H1 (cell line): ENCODE measurements at places on chromosomes 13 and 19.

DNA sequence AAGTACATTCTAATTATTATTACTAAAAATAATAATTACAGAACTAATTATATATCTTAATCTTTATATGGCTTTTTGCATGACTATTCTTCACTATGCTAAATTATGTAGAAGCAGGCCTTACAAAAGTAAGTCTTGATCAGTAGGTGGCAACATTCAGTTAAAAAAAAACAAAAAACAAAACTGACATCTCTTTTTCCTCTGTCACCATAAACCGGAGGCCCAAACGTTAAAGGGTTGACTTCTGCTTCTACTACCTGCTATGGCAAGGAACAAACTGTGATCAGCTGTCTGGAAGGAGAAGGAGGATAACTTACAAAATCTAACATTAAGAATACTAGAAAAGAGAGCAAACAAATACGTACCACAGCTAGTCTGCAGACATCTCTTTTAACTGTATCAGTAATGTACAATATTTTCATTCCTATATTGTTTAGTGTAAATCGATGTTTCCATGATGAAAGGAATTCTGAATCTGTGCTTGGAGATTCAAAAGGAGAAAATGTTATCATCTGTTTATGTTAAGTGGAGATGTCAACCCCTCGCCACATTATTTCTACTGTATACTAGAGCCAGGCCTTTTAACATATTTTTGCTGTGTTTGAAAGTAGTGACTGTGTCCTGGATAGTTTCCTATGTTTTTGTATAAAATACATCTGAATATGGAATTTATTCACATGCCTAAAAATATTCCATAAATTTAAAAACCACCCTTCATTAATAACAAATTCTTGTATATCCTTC lies 1525.4 kb downstream of the SLITRK1 start:
- DNase-seq = no peak

GRCh38 chr13:54029226-54029625 lies 1000.6 kb downstream of the OLFM4 start:
- DNase-seq = peak; percentile 13

GRCh38 chr19:56223481-56223880 lies 21.4 kb downstream of the ZSCAN5C start:
- no peak for DNase-seq

DNA sequence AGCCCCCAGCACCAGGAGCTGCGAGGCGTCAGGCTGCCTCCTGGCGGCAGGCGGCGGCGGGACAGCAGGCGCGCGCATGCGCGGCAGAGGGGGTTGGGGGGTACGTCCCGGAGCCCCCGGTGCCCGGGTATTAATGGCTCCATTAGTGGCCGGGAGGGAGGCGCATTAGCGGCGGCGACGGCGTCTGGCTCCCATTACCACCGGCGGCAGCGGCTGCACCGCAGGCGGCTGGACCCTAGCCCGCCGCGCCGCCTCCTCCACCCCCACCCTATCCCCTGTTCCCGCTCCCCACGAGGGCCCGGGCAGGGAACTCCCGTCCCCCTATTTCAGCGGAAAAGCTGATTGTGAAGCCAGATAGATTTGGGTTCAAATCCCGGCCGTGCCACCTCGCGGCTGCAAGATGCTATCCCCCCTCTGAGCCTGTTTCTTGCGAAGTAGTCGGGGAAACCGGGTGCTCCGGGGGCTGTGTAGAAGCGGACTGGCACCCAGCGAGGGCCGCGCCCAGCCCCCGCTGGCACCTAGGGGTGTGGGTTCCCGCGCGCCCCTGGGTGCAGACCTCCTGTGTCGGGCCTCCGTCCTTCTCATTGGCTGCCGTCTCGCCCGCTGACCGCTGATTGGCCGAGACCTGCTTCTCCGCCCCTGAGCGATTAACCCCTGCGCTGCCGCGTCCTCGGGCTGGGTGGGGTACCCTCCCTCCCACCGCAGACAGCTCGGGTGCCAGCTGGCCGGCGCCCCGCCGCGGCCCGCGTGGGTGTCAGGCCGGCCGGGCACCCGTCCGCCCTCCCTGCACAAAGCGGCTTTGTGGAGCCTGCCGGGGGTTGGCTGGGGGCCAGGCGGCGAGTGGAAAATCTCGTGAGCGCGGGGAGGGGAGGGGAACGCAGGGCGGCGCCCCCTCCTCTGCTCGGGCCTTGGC lies 11.1 kb downstream of the CIC start:
- DNase-seq = peak; percentile 95

- peak; percentile 61 for DNase-seq
Observed at GRCh38 chr19:34171877-34172660, at the start of gene LSM14A. LSM14A (plus strand) TSS chr19:34172504; CDS start chr19:34172643, 139 bp downstream.

- no peak for DNase-seq
Observed at GRCh38 chr13:96797136-96797535, 197.1 kb downstream of the OXGR1 start.

DNA sequence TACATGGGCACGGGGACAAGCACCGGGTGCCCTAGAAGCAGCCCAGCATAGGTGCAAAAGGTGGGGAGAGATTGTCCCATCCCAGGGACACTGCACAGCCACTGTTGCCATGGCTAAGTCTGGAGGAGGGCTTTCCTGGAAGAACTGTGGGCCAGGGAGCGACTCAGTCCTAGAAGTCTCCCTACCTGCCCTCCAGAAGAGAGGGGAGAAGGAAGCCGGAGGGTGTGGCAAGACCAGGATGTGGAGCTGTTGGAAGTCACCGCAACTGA lies 2.3 kb upstream of the FBN3 start:
- no peak for DNase-seq

- DNase-seq = no peak
Observed at GRCh38 chr13:99439850-99440604, 61.2 kb upstream of the TM9SF2 start.

- DNase-seq = peak; percentile 24
Observed at GRCh38 chr19:30407068-30407709, 35.0 kb downstream of the ZNF536 start.

- no peak for DNase-seq
Observed at GRCh38 chr19:3142292-3142670, 6.4 kb downstream of the GNA15 start.

DNA sequence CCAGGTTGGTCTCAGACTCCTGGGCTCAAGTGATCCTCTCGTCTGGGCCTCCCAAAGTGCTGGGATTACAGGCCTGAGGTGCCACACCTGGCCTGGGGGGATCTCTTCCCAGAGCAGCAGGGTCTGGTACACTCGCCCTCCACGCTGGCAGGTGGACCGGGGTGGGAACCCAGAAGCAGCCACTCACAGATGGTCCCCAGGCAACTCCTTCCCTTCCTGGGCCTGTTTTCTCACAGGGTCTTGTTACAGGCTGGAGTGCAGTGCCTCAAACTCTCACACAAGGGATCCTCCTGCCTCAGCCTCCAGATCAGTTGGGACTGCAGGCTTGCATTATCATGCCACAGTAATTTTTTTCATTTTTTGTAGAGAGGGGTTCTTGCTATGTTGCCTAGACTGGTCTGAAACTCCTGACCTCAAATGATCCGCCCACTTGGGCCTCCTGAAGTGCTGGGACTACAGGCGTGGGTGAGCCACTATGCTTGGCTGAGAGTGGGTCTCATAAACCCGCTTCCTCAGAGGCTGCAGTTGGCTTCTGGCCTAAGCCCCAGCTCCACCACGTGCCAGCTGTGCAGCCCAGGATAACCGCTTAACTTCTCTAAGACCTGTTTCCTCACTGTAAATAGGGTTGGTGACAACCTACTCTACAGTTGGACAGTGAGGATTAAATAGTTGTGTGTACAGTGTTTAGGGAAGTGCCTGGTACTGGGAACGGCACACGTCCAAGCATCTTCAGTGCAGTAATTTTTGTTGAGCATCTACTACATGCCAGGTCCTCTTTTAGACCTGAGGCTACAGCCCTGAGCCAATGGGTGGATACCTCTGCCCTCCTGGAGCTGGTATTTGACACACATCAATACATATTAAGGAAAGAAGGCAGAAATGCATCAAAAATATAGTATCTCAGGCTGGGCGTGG lies 871 bp upstream of the CCER2 start:
- DNase-seq = no peak

DNA sequence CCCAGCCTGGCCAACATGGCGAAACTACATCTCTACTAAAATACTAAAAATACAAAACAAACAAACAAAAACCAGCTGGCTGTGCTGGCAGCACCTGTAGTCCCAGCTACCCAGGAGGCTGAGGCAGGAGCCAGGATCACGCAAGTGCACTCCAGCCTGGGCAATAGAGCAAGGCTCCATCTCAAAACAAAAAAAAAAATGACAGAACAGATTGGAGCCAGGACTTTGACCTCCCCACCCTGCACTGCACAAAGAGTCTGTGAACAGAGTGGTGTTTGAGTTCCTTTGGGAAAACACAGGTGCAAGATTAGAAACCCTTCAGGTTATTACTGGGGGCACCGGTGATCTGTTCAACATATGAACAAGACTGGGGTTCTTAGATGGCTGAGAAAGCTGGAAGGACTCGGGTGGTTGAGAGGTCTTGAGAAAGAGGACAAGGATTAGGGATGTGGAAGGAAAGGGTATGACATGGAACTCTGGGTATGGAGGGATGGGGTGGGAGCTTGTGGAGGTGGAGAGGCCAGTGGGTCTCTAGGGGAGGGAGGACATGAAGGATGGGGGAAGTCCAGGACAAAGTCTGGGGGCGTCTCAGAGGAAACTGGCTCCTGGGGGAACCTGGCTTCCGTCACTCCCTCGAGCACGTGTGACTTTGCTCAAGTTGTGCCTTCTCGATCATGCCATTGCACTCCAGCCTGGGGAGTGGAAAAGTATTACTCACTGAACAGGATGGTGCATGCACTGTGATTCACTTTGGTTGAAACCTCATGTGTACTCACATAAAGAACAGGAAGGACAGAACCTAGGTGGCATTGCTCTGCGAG lies 25.9 kb downstream of the RCN3 start:
- no peak for DNase-seq
